Cardiac atrium fibroblast (primary cell): ENCODE measurements at places on chromosomes 16 and 17. TPM values are rescaled to one million over a fixed set of nuclear protein-coding genes. Genes with fewer than 3 reads are reported as not detected.

TBC1D3H gene
- total RNA-seq: not detected in 2 replicates

IL34 gene
- total RNA-seq: 4.9 TPM in 1 of 2 replicates, not detected in the other

LCAT gene
- total RNA-seq: 8.1 and 12.5 TPM in 2 replicates

FSCN2 gene
- total RNA-seq: 1.6 TPM in 1 of 2 replicates, not detected in the other

BAHCC1 gene
- 12.5 and 30.8 TPM in 2 replicates for total RNA-seq

SLC16A3 gene
- 600 and 632 TPM in 2 replicates for total RNA-seq

TAF15 gene
- total RNA-seq: 17.3 and 36.5 TPM in 2 replicates

SLC47A1 gene
- 3.4 and 9.6 TPM in 2 replicates for total RNA-seq

TELO2 gene
- total RNA-seq: 6.3 and 13.9 TPM in 2 replicates

DPEP3 gene
- not detected in 2 replicates for total RNA-seq

ZNF423 gene
- total RNA-seq: 17.3 and 22.7 TPM in 2 replicates

MED13 gene
- total RNA-seq: 20.6 and 22.7 TPM in 2 replicates

VPS4A gene
- total RNA-seq: 27.1 and 31.9 TPM in 2 replicates

OR4D1 gene
- total RNA-seq: not detected in 2 replicates

TMC5 gene
- total RNA-seq: not detected in 2 replicates

CLEC18B gene
- 0.90 TPM in 1 of 2 replicates, not detected in the other for total RNA-seq

HNF1B gene
- total RNA-seq: 0.54 TPM in 1 of 2 replicates, not detected in the other

ZFHX3 gene
- total RNA-seq: 4.7 and 7.0 TPM in 2 replicates

SLC35G6 gene
- not detected in 2 replicates for total RNA-seq

EVPLL gene
- not detected in 2 replicates for total RNA-seq

CDH13 gene
- total RNA-seq: 228 and 248 TPM in 2 replicates

CENPN gene
- 16.7 and 17.9 TPM in 2 replicates for total RNA-seq

ABCC12 gene
- total RNA-seq: not detected in 2 replicates

USP22 gene
- 148 and 164 TPM in 2 replicates for total RNA-seq

TRPV3 gene
- total RNA-seq: 0.32 and 9.2 TPM in 2 replicates

CCL8 gene
- 0.16 TPM in 1 of 2 replicates, not detected in the other for total RNA-seq

CACNG3 gene
- total RNA-seq: not detected in 2 replicates

CYGB gene
- total RNA-seq: 208 and 215 TPM in 2 replicates

TCF25 gene
- 137 and 166 TPM in 2 replicates for total RNA-seq

SCNN1B gene
- not detected in 2 replicates for total RNA-seq

MYH8 gene
- not detected in 2 replicates for total RNA-seq
